Stimulated activated CD4-positive, alpha-beta T cell treated with anti-CD3 and anti-CD28 coated beads, TNF-alpha, amount 100 ng/mL, for 48 hours (primary cell): ENCODE measurements at places on chromosomes 11 and 22.

GRCh38 chr11:63729326-63729725 is 39.2 kb downstream of the ZFTA start:
- DNase-seq: no peak

- no peak for DNase-seq
Observed at GRCh38 chr22:20645954-20646353, 128.0 kb upstream of the SERPIND1 start.

DNA sequence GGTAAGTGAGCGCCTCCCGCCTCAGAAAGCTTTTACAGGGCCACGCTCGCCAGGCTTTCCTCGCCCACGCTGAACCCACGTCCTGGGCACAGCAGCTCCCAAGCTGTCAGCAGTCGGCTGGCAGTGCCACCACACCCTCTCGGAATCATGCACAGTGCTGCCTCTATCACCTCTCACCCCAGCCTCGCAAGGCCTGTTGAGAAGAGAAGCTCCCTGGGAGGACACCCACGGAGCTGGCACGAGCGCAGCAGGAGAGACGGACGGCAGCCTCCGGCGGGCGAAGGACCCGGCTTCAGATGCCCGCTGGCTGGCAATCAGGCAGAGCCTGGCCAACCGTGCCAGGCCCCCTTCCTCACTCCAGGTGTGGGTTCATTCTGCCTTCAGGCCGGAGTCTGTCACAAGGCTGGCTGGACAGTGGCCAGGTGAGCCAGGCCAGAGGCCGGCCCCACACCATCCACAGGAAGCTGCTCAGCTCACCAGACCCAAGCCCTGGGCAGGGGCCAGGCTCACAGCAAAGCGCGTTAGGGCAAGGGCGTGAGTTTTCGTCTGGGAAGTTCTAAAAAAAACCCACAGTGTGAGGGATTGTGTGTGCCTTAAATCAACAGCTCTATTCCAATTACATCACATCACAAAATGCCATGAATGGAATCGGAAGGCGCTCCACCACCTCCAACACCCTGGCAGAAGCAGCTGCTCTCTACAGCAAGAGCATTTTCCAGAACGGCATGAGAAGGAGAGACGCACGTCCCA is 33.2 kb downstream of the TOLLIP start:
- DNase-seq: no peak

DNA sequence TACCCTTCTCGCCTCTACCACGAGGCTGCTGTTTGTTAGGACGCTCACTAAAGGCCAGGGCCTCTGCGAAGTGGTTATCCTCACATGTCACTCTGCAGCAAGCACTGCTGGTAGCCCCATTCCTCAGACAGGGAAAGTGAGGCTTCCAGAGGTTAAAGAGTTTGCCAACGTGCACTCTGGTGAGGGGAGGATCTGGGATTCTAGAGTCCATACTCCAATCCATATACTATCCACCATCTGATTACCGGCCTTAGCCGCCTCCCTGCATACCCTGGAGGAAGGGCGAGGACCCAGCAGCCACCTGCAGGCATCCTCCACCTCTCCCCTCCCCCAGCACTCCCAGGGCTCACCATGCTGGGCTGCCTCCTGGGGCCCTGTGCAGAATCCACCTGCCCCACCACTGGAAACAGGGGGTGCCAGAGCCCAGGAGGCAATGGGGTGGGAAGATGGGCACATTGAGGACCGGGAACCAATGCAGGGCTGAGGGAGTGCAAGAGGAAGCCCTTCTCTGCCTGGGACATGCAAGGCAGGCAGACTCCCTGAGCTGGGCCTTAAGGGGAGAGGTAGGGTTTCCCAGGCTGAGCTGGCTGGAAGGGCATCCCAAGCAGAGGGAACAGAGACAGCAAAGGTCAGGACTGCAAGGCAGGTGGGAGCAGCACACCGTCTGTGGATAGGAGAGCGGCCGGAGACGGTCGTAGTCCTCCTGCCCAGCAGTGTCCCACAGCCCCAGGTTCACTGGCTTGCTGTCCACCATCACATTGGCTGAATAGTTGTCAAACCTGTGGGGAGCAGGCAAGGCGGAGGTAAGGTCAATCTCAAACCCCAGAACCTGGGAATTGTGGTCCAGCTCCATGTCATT is 11.7 kb downstream of the RAC2 start:
- DNase-seq: no peak

- DNase-seq: no peak
Observed at GRCh38 chr22:22178355-22178965, 66.1 kb upstream of the VPREB1 start.

GRCh38 chr11:83862691-83863090 is 576.5 kb upstream of the CCDC90B start:
- no peak for DNase-seq

- peak; percentile 27 for DNase-seq
Observed at GRCh38 chr11:65719871-65720210, 757 bp downstream of the RNASEH2C start.

- DNase-seq: no peak
Observed at GRCh38 chr11:74713686-74714085, 17.5 kb downstream of the CHRDL2 start.

GRCh38 chr11:119694334-119694733 is 34.7 kb downstream of the NECTIN1 start:
- no peak for DNase-seq

GRCh38 chr22:34902335-34902734 is 163.6 kb upstream of the ISX start:
- DNase-seq: no peak

- DNase-seq: no peak
Observed at GRCh38 chr11:42036201-42036600, 576.7 kb upstream of the LRRC4C start.

DNA sequence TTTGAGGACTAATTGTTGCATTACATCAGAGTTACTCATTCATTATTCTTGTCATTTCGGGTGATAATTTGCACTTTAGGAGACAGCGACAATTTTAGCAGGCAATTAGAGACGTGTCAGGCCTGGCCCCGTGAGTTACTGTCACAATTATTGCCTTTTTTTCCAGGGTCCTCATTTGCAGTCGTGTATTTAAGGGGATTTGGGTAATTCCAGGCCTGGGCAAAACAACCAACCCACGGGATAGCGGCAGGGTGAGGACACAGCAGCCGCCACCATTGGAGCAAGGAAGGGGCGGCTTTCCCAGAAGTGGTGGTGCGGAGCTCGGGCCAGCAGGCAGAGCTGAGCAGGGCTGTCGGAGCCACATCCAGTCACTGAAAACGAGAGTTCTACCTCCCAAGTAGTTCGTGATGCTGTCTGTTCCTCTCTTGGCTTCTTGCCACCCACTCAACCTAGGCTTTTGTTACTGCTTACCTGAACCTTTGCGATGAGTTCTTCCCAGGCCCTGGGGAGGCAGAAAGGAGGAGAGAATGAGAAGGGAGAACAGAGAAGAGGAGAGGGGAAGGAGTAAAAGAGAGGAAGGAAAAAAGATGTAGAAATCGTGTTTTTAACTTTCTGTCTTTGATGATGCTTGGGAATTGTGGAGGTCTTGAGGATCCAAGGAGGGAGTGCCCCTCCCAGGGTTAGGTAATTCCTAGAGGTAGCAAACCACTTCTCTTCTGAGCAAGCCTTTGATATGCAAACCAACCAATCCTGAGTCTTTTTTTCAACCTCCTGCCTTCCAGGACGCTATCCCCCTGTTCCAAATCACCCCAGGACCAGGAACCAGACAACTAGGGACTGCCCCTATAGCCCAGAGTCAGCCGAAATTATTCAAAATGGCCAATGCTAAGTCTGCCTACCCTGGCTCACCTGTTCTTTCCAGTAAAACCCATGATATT is 236.1 kb downstream of the MIAT start:
- DNase-seq: no peak

- no peak for DNase-seq
Observed at GRCh38 chr11:35639591-35640179, 21.4 kb downstream of the FJX1 start.

DNA sequence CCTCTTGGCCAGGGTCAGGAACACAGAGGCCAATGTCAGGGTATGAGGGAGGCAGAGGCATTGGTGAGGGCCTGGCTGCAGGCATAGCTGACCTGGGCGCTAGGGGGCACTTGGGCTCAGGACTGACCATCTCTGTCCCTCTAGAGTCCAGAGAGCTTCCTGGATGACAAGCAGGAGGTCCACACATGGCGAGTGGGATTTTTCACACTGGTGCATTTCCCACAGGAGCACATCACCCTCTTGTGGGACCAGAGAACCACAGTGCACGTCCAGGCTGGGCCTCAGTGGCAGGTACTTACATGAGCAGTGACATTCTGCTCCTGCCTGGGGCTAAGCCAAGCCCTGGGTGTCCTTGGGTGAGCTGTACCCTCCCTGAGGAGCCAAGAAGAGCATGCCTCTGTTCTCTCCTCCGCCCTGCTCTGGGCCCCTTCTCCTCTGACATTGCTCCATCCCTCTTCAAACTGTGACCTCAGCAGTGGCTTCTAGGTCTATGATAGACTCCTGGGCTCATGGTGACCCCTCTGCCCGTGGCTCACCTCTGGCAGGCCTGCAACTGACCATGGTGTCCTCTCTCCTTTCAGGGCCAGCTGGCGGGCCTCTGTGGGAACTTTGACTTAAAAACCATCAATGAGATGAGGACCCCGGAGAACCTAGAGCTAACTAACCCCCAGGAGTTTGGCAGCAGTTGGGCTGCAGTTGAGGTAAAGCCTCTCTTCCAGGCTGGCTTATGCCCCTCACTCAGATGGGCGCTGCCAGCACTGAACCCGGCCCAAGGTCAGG is 46.6 kb downstream of the OTOG start:
- no peak for DNase-seq
